ENCODE measurements at places on chromosomes 7 and 10.

- no peak for DNase-seq
These were observed 134.9 kb downstream of the SH3PXD2A start for GRCh38 chr10:103720328-103720963.

- peak; percentile 78 for DNase-seq
These were observed 241.2 kb downstream of the DNAJB9 start for GRCh38 chr7:108810756-108811385.

DNA sequence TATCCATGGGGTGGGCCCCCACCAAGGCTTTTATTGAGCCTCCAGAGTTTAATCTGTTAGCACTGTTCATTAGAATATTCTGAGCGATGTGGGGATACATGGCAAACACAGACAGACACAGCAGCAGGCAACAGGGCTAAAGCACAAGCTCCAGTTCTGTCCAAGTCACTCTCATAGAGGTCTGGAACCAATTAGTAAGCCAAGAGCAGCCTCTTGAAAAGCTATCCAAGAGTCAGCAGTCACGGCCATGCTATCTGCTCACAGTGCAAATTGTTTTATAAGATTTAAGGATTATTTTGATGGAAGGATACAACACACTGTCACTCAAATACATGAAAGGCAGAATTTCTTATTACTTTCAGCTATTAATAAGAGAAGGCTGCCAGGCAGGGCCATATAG is 86.4 kb upstream of the DGKB start:
- peak; percentile 17 for DNase-seq

DNA sequence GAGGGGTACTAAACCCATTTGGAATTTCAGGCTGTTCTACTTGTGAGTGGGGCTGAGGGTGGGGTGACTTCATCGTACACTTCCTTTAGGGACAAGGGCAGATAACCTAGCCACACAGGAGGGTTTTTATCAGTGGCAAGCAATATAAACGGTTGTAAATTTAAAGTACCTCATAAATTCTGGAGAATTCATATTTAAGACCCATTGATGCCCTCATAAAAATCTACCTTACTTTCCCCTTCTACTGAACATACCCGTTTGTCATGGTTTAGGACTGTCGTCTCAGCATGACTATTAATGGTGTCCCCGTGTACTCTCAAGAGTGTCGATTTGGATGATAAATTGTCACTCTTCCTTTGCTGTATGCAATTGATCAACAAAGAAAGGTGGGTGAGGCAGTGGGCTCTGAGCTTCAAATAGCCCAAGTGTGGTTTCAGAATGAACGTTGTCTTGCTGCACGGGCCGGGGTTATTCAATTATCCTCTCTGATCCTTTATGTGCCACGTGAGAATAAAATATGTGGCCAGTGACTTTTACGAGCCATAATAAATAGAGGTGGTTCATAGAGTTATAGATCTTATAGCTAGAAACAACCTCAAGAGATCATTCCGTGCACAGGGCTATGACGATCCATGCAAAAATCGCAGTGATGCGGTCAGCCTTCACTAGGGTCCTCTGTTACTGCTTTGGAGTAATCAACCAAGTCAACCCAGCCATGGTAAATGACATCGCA is 82.2 kb downstream of the FAM107B start:
- no peak for DNase-seq

GRCh38 chr10:110764378-110764777 is 107.3 kb upstream of the PDCD4 start:
- no peak for DNase-seq

GRCh38 chr7:24381894-24382505 is 98.0 kb downstream of the NPY start:
- no peak for DNase-seq

DNA sequence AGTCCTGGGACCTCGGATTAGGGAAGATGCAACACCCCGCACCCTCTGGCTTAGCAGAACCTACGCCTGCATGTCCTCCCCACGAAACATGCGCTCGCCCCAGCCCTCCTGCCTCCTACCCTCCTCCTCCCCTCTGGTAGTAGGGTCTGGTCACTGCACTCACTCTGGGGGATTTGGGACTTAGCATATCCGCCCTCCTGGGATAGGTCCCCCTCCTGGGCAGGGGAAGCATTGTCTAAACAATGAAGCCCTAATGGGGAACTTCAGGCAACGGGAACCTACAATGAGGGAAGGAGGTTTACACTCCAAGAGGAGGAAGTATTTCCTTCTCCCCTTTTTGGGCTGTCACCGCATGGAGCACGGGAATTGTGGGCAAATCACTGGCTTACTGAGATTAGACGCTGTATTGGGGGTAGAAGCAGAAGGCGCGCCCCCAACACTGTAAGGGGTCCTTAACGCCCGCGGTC is 892 bp downstream of the CRHR2 start:
- no peak for DNase-seq

GRCh38 chr10:132506711-132507408 is 30.7 kb upstream of the INPP5A start:
- DNase-seq, result no peak

DNA sequence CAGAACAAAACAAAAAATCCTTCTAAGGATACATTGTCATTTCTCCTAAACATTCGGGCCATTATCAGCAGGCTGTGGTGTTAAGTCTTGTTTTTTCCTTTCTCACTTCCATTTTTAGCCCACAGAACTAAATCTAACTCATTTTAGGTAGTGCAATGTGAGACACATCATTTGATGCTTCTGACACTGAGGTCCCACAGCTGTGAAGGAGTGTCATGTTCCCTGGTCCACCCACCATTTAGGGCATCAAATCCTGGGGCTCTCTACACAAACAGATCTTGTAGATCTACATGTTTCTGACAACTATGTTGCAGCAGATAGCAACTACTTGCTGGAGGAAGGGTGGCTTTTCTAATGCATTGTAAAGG is 232.5 kb upstream of the IGFBP3 start:
- no peak for DNase-seq

- no peak for DNase-seq
These were observed 56.8 kb downstream of the ZNF438 start for GRCh38 chr10:30974773-30975415.

- DNase-seq, result peak; percentile 36
These were observed 56.0 kb downstream of the ANKRD7 start for GRCh38 chr7:118280319-118281012.

GRCh38 chr7:54252256-54253035 is 289.7 kb upstream of the VSTM2A start:
- DNase-seq, result no peak

- no peak for DNase-seq
These were observed 339.9 kb downstream of the CXCL12 start for GRCh38 chr10:44045020-44045419.

- peak; percentile 66 for DNase-seq
These were observed 16.2 kb upstream of the NME8 start for GRCh38 chr7:37832194-37832593.
